Activated naive CD4-positive, alpha-beta T cell treated with anti-CD3 and anti-CD28 coated beads, Interleukin-2, amount 50 U/mL, for 72 hours (primary cell): ENCODE measurements at places on chromosomes 1 and 21.

- no peak for DNase-seq
These were observed 21.3 kb upstream of the KCNAB2 start for GRCh38 chr1:6024376-6024775.

GRCh38 chr21:33566514-33566913, 22.0 kb downstream of the DONSON start:
- no peak for DNase-seq

DNA sequence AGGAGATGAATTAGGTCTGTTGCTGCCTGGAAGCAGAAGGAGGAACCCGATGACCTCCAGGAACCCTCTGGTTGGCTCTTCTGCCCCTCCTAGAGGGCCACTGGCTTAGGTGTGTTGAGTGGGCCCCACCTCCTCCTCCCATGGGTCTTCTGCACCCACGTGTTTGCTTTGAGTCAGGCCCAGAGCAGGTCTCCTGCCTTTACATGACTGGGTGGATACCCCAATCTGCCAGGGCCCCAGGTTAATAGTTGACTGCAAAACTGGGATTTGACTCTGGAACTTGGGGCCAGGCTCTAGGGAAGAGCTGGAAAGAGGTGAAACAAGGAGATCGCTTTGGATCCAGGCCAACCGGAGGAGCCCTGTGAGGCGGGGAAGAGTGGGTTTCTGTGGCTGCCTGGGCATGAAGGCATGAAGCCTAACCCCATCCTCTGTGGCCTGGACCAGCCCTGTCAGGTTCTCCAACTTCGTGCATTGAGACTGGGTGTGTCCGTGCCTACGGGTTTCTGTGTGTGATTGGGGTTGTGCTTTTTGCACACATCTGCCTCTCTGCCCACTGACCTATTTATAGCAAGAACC, 7.8 kb upstream of the LAD1 start:
- DNase-seq: no peak

DNA sequence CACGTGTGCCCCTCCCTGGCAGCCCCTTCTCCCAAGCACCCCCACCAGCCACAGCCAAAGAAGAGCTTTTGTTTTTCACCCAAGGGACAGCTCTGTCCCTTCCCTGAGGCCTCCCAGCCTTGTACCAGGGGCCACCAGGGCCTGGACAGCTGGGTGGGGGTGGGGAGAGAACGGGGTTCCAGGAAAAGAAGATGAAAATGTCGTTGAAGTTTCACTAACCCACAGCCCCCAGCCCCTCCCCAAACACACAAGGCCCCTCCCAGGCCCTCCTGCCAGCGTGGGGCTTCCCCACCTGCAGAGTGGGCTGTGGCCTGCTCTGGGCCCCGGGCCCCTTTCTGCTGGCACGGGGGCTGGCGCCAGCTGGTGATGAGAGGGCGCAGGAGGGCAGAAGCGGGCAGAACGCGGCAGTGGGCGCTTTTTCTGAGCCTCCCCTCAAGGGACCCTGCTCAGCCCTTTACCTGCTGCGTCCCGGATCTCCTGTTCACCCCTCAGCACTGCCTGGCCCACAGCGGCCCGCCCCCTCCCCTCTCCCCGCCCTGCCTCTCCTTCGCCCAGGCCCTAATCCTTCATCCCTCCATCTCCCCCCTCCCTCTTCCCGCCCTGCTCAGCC, 5.5 kb upstream of the ANKRD65 start:
- DNase-seq: no peak

DNA sequence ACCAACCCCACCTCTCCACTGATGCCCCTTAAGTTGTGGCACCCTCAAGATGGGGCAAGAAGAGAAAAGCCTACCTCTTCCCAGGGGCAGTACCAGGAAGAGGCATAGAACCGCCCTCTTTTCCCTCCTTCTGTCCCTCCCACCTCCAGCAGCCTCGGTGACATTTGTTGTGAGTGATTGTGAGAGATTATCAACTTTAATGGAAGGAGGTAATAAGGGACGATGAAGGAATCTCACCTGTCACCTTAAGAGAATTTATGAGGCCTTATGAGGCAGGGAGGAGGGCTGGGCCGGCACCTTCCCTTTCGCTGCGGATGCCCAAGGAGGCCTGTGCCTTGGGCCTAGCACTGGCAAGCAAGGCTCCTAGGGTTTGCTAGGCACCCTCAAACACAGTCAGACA, 1.4 kb upstream of the ADGRB2 start:
- DNase-seq: no peak

GRCh38 chr1:227035316-227035715, 95.2 kb downstream of the COQ8A start:
- DNase-seq: no peak

GRCh38 chr21:35663856-35664606, 396.3 kb downstream of the SETD4 start:
- DNase-seq: no peak
